ENCODE measurements at places on chromosomes 6 and 20.

DNA sequence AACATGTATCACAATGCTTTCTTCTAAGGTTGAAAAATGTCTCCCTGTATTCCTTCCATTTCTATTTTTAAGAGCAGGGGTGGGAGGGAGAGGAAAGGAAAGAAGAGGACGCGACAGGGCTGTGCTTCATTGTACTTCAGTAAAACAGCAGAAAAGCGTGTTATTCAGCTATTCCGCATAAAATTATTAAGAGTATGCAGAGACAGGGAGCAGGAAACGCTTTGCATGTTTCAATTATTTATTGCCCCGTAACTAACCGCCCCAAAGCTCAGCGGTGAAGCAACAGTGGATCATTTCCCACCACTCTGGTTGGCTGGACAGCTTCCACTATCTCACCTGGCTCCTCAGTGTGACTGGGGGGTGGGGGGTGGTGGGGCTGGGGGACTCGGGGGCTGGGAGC is 188.9 kb downstream of the TTLL2 start:
- DNase-seq: no peak

DNA sequence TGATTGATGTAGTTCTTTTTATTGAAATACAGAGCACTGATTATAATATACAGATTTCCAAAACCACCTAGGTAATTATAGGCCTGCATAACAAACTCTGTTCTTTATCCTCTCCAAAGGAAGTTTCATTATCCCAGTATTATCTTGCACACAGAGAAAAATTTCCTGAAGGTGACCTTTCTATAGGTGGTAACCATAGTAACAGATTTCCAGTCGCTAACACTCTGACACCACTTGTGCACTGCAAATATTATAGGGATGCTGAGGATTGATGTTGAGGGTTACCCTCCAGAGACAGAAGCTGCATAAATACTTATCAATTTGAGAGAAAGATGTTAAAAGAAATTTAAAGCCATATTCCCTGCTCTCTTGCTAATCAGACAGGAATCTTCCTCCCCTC is 274.5 kb upstream of the NRSN1 start:
- no peak for DNase-seq

GRCh38 chr6:157823001-157823527 is at the start of gene SNX9:
Gene SNX9 (plus strand): TSS chr6:157823246. CDS start chr6:157823435, 189 bp downstream.
- DNase-seq: no peak

- DNase-seq: no peak
Measured at GRCh38 chr6:78693835-78694234, 173.5 kb upstream of the IRAK1BP1 start.

- DNase-seq: no peak
Measured at GRCh38 chr20:16352321-16352720, 220.9 kb downstream of the KIF16B start.

DNA sequence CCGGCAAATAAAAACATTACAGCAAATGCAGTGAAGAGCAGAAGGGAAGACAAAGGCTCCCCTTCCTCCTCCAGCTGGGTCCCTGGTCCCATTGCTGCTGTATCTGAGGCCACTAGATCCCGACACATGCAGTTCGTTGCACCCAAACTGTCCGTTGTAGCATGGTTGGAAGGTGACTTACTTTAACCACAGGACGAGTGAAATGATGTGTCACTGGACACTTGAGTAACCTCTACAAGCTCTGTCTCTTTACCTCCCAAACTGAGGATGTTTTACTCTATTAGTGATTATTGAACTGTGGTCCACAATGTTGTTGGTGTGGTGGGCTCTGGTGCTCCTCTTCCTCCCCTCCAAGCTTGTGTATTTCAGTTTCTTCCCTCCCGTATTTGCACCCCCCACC is 46.2 kb upstream of the ARMH2 start:
- no peak for DNase-seq

- DNase-seq: no peak
Measured at GRCh38 chr6:13274707-13275434, 53.5 kb downstream of the TBC1D7 start.

DNA sequence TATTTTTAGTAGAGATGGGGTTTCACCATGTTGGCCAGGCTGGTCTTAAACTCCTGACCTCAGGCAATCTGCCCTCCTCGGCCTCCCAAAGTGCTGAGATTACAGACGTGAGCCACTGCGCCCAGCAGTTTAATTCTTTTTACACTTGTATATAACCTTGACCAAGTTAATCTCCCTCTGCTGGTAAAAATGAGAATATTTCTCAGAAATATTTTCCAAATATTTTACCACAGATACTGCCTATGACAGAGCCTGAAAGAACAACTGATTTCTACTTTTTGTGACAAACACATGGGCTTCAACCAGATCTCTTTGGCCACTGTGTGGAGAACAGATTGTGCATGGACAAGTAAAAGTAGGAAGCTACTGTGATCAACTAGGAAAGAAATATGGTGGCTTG is 21.2 kb upstream of the NHSL1 start:
- no peak for DNase-seq

GRCh38 chr6:30344191-30344867 is 627 bp upstream of the RPP21 start:
- no peak for DNase-seq

DNA sequence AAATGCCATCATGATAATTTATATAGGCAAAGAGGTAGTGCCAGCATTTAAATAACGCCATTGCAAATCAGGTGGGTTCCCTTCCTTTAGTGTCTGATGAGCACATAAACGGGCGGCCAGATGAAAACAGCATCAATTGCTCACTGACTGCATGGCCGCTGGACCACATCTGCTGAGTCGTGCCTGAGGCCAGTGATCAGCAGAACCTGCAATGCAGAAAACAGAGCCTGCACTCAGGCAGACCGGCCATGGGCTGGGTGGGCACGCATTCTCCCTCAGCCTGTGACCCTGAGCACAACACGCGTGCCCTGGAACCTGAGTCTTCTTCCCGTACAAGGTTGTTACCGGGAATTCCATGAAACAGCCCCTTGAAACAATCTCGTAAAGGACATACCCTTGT is 144.0 kb upstream of the THBS2 start:
- DNase-seq: no peak

DNA sequence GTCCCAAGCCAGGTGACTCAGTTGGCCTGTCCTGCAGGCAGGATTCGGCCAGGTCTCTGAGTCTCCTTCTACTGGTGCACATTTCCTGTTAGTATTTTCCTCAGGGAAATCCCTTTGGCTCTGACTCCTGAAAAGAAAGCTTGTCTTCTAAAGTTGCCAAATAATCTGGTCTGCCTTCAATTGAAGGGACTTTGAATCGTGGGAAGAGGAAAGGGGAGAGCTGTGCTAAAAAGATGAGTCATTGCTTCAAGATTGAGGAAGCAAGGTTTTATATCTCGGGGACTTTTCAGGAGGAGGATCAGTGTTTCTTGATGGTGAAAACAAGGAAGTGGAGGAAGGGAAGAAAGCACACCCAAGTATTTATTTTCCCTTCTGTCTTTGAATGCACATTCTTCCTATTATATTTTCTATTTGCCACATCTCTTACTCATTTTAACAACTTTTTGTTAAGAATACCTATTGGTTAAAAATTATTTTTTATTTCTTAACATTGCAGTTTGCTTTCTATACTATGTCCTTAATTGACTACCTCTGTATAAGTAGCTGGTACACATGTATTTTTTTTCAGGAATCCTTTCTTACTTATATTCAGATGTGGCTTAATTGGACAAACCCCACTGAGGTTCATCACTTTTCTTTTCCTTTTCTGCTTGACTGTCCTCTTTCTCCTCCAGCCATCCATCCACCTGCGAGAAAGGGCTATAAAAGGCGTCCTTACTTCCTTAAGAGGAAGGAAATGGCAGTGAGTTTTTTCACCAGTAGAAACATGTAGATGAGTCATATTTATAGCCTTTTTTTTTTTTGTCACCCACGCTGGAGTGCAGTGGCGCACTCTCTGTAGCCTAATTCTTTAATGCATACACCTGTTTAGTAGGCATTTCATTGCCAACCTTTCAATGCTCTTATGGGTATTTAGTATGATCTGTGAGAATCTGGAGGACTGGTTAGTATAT is 15.0 kb upstream of the IFNGR1 start:
- no peak for DNase-seq

All from nucleus accumbens (tissue), 56 donors.